ENCODE measurements at places on chromosomes 6 and 20.

- DNase-seq, result no peak
Measured at GRCh38 chr6:31194061-31194834, 23.8 kb upstream of the POU5F1 start.

DNA sequence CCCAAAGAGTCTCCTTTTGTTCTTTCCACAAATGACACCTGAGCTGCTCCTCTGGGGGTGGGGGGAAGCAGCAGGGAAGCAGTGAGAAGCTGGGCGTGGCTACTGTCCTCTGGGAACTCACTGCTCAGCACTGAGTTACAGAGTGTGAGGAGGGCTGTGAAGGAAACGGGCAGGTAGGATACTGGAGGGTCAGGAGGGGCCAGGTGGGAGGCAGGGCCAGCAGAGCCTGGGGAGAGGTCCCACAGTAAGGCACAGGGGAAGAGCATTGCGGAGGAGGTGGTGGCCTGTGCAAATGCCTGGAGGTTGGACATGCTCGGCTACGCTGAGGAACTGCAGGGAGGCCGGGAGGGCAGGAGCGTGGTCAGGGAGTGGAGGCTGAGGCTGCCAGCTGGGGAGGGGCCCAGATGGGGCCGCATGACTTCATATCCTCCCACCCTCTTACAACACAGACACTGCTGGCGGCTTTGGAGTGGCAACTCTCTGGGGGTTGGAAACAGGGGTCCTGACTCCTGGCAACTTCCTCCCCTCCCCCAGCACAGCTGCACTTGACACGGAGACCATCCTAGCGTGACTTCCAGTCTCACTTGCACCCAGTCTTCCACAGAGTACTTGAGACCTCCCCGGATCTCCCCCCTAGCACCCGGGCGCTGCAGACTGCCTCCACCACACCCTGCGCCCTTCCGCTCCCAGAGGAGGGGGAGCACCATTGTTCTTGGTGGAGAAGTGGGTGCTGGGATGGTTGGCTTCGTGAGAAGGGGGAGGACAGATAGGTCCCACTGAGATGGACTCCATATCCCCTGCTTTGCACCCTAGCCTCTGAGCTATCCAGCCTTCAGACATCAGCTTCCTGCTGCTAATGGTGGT lies 34.2 kb downstream of the RBM38 start:
- peak; percentile 92 for DNase-seq

- DNase-seq, result no peak
Measured at GRCh38 chr6:49054311-49054710, 408.7 kb downstream of the MMUT start.

- DNase-seq, result no peak
Measured at GRCh38 chr6:6474170-6474920, 114.2 kb upstream of the LY86 start.

GRCh38 chr20:62156592-62157386 lies 13.2 kb downstream of the SS18L1 start:
- no peak for DNase-seq

DNA sequence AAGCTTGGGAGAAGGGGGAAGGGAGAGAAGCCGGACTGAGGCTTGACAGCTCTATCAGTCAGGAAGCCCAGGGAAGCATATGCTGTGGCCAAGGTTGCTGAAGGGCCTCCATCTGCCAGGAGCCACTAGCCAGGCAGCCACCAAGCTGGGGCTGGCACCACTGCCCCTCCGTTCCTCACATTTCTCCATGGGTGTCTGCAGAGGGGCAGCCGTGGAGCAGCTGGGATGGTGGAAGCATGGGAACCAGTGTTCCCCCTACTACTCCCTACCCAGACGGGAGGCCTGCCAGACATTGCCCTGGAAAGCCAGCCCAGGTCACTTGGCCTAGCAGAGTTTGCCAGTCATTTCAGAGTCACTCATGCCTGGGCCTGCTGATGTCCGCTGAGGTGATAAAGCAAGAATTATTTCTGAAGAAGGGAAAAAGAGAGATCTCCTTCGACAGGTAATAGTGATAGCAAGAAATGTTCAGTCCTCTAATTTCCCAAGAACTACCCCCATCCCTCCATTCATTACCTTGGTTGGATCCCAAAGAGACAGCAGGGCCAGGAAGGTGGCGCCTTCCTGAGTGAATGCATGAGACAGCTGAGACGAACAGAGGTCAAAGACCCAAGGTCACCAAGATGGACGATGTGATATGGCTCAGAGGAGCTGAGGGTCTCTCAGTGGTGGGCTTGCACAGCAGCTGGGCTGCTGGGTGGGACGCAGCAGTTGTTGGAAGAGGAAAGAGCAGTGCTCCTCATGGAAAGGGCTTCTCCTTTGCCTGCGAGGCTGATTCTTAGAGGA lies 21.9 kb downstream of the SNPH start:
- no peak for DNase-seq

- peak; percentile 57 for DNase-seq
Measured at GRCh38 chr6:31901415-31901952, 402 bp downstream of the ZBTB12 start.

DNA sequence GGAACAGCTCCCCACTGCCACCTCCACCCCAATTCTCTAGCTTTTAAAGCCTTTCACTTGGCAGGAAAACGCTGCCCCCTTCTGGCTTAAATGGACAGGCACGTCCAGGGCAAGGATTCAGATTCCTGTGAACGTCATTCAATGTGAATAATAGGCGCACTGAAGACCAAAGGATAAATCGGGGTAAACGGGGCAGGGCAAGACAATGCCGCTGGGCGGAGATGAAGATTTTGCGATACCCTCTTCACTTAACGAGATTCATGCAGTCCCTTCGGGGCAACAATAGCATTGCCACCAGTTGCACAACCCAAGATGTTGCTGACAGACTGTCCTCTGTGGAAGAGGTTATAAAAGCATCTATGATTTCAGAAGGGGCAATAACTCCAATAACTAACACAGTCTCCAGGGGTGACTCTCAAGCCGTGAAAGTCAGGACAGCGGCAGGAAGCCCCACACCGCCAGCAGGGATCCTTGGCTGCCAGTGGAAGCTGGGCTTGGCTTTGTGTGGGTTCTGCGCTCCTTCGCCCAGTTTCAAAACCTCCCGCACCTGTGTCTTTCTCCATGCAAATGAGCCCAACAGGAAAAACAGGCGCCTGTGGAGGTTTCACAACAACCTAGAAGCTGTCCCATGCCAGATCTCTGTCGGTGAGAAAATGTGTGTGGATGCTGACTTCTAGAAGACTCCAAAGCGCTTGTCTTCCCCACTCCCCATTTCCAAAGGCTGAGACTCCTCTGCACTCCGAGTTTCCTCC lies 291.8 kb downstream of the BMP7 start:
- DNase-seq, result peak; percentile 10

- DNase-seq, result no peak
Measured at GRCh38 chr6:98526465-98526864, 307.9 kb upstream of the POU3F2 start.

- no peak for DNase-seq
Measured at GRCh38 chr20:31720486-31721407, 1.9 kb downstream of the BCL2L1 start.

- peak; percentile 35 for DNase-seq
Measured at GRCh38 chr6:35224720-35225119, 11.0 kb downstream of the SCUBE3 start.

DNA sequence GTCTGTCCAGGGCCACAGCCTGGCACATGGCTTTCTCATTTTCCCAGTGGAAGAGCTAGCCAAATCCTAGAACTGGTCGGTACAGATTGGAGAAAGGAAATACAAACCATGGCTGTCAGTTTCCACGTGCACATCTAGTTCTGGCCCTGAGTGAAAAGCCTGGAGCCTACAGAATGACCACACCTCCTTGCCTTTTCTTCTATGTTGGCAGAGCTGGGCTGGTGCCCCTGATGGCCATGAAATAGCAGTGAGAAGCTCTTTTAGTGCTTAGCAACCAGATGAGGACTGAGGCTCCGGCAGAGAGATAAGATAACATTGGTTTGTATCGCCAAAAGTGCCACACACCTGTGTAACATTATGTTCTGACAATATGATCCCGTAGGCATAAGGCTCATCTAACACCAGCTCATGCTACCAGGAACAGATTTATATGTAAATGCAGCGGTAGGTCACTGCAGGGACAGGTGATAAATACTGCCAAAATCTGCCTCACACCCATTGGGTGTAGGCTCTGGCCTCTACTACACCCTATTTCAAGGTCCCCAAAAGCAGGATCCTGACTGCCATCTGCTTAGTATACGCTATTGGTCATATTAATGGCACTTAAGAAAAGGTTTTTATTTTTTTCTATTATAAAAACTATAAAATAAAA lies 39.9 kb upstream of the TBC1D7 start:
- DNase-seq, result no peak

GRCh38 chr6:39812853-39813533 lies 20.8 kb downstream of the DAAM2 start:
- no peak for DNase-seq

GRCh38 chr6:13044390-13044789 lies 283.9 kb downstream of the TBC1D7 start:
- peak; percentile 51 for DNase-seq

DNA sequence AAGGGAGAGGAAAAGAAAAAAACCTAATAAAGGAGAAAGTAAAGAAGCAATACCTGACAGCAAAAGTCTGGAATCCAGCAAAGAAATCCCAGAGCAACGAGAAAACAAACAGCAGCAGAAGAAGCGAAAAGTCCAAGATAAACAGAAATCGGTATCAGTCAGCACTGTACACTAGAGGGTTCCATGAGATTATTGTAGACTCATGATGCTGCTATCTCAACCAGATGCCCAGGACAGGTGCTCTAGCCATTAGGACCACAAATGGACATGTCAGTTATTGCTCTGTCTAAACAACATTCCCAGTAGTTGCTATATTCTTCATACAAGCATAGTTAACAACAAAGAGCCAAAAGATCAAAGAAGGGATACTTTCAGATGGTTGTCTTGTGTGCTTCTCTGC lies 70.8 kb upstream of the RNF146 start:
- no peak for DNase-seq

GRCh38 chr6:114218437-114219340 lies 124.1 kb downstream of the HS3ST5 start:
- DNase-seq, result no peak

DNA sequence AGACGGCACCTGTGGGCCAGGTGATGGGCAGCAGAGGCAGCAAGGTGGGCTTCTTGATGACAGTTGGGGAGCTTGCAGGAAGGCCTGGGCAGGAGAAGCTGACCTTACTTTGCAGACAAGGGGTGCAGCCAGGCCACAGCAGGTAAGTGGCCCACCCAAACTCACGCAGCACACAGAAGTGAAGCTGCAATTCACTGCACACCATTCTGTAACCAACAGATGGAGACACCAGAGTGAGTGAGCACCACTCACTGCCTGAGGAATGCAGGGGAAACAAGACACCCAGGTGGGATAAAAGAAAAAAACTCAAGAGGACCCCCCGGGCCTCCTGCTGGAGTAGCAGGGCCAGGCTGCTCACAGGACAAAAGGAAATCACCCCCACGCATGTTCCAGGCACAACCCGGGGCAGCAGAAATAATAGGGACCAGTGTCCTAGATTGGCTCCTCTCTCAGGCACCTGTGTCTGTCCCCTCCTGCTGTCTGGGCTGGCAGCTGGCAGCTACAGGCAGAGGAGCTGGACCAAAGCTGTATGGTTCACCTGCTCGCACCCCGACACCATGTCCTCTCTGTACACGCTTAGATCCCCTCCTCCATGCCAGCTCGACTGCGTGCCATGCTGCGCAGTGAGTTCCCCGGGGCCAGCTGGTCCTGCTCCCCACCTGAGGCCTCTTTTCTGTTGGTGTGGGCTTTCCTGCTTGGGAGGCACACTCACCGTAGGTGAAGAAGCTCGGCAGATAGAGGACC lies 4.9 kb downstream of the MTCH1 start:
- no peak for DNase-seq

DNA sequence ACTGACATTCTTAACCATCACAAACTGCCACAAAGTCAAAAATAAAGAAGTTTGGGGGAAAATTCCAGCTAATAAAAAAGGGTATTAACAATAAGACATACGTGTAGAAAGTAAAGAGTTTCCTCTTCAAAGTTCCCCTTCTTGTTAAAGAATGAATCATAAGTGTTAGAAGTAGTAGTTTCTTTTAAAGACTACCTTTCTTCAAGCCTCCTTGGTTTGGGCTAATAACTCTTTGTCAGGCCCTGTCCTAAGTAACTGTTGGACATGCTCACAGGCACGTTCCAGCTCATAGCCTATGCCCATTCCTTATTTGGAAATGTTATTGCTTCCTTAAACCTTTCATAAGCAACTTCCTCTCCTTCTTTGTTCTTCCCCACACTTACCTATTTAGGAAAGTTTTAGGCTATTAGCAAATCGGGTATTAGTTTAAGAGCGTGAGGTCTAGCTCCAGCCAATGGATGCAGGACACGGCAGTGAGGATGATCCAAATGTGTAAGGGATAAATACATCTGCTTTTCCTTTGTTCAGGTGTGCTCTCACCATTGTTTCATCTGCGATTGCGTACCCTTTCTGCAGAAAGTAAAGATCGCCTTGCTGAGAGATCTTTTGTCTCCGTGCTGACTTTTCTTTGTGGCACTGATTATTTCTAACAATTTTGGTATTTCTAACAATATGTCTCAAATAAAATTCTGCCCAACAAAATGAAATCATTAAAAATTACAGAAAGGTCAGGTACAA lies 64.9 kb downstream of the CHD6 start:
- DNase-seq, result no peak

GRCh38 chr20:1324598-1325172 lies 4.3 kb downstream of the SDCBP2 start:
- no peak for DNase-seq

- no peak for DNase-seq
Measured at GRCh38 chr6:34696189-34696738, 303 bp downstream of the ILRUN start.

GRCh38 chr20:42846784-42847490 lies 342.8 kb downstream of the PTPRT start:
- no peak for DNase-seq

GRCh38 chr20:51584116-51584515 lies 41.6 kb upstream of the NFATC2 start:
- no peak for DNase-seq

- DNase-seq, result no peak
Measured at GRCh38 chr20:7015257-7015656, 247.8 kb downstream of the BMP2 start.

- no peak for DNase-seq
Measured at GRCh38 chr20:10625641-10626040, 48.2 kb downstream of the JAG1 start.

GRCh38 chr6:29850011-29850553 lies 22.5 kb downstream of the HLA-G start:
- DNase-seq, result no peak

DNA sequence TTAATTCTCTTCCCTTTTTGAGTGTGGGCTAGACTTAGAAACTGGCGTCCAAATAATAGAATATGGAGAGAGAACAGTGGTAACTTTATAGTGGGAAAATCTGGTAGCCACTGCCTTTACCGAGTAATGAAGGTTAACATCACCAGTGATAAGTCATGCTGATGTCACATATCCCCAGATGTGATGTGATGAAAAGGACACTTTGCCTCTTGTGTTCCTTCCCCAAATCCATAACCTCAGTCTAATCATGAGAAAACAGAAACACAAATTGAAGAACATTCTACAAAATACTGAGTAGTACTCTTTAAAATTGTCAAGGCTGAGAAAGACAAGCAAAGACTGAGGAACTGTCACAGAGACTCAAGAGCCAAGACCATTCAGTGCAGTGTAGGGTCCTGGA lies 17.8 kb downstream of the ANKS1A start:
- no peak for DNase-seq

GRCh38 chr20:53468587-53468986 lies 125.1 kb downstream of the ZNF217 start:
- no peak for DNase-seq
